Activated CD4-positive, alpha-beta memory T cell treated with anti-CD3 and anti-CD28 coated beads, Interleukin-2, amount 10 ng/mL, durations not matched to agents 7 days and 5 days (primary cell): ENCODE measurements at places on chromosomes 6 and 20.

DNA sequence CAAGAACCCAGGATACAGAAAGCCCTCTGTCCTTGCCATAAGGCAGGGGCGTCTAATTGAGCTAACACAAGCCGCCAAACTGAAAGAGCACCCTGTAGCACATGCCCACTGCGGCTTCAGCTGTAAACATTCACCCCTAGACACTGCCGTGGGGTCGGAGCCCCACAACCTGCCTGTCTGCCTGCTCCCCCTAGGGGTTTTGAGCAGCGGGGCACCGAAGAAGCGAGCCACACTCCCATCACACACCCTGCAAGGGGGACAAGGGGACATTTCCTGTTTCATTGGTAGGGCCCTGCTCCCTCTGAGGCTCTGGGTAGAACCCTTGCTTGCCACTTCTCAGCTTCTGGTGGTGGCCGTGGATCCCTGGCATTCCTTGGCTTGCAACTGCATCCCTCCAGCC lies 45.2 kb upstream of the BCLAF1 start:
- H3K4me1 ChIP-seq, result no peaks in the 10 kb centered on the region
- H3K27me3 ChIP-seq, result peaks cover 1% of the 10 kb centered on the region
- no peaks in the 10 kb centered on the region for H3K36me3 ChIP-seq
- no peak overlapping the region for H3K27ac ChIP-seq

GRCh38 chr20:46351357-46352058 lies 43.2 kb upstream of the CDH22 start:
- H3K27ac ChIP-seq, result no peak overlapping the region
- H3K27me3 ChIP-seq, result no peaks in the 10 kb centered on the region
- H3K4me3 ChIP-seq, result no peak overlapping the region
- no peak for DNase-seq
- H3K36me3 ChIP-seq, result peaks cover 23% of the 10 kb centered on the region

DNA sequence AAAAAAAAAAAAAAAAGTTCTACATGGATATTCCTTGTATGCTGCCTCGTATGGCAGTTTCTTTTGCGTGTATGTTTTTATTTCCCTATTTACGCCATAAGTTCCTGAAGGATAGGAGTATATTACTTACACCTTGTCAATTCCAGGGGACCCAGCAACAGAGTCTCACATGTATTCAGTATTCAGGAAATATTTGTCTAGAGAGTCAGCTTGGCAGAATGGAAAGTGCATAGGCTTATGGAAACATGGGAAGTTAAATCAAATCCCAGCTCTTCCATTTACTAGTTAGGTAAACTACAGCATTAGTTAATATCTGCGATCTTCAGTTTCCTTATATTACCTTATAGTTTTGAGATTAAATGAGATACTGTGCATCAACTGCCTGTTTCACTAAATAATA lies 51.1 kb upstream of the SLC22A16 start:
- peaks cover 24% of the 10 kb centered on the region for H3K4me1 ChIP-seq
- no peaks in the 10 kb centered on the region for H3K36me3 ChIP-seq
- DNase-seq, result no peak
- H3K27ac ChIP-seq, result no peak overlapping the region
- H3K27me3 ChIP-seq, result no peaks in the 10 kb centered on the region

GRCh38 chr6:75824160-75824559 lies 75.1 kb downstream of the MYO6 start:
- no peak for DNase-seq
- H3K27ac ChIP-seq, result no peak overlapping the region
- no peaks in the 10 kb centered on the region for H3K36me3 ChIP-seq
- no peak overlapping the region for H3K4me3 ChIP-seq
- H3K4me1 ChIP-seq, result no peaks in the 10 kb centered on the region

- no peaks in the 10 kb centered on the region for H3K27me3 ChIP-seq
- H3K27ac ChIP-seq, result peak overlapping the region; percentile 96
- peaks cover 46% of the 10 kb centered on the region for H3K4me1 ChIP-seq
- peaks cover 4% of the 10 kb centered on the region for H3K36me3 ChIP-seq
These were observed 112.4 kb upstream of the ZNF217 start for GRCh38 chr20:53706008-53706465.

- H3K4me1 ChIP-seq, result no peaks in the 10 kb centered on the region
- no peak for DNase-seq
- H3K4me3 ChIP-seq, result no peak overlapping the region
- H3K27ac ChIP-seq, result no peak overlapping the region
- H3K36me3 ChIP-seq, result no peaks in the 10 kb centered on the region
These were observed 202.0 kb downstream of the WDR27 start for GRCh38 chr6:169499848-169500247.

DNA sequence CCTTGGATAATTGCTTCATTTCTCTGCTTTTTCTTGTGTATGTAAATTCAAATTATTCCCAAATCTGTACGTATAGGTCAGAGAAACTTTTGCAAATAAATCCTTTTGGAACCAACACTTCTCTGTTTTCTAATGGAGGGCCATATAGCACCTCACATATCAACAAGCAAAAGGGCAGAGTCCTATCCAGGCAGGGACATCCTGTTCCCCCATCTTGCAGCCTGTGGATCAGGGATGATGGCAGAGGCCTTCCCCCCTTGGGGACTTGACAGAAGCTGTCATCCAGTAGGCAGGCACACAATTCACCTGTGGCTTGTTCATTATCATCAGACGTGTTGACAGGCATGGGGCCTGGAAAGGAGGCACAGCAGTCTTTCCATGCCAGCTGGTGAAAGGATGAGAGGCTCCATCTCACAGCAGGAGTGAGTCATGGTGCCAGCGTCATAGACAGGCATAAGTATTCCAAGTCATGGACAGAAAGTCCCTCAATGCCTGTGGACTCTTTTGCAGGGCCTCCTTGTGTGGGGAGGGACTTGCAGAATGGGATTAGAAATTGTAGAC lies 31.8 kb upstream of the PLEKHG1 start:
- no peaks in the 10 kb centered on the region for H3K4me1 ChIP-seq
- H3K36me3 ChIP-seq, result no peaks in the 10 kb centered on the region
- peaks cover 25% of the 10 kb centered on the region for H3K27me3 ChIP-seq
- H3K4me3 ChIP-seq, result no peak overlapping the region
- DNase-seq, result no peak

- H3K4me1 ChIP-seq, result peaks cover 51% of the 10 kb centered on the region
- H3K27me3 ChIP-seq, result peaks cover 12% of the 10 kb centered on the region
- no peak overlapping the region for H3K4me3 ChIP-seq
- no peak for DNase-seq
- no peak overlapping the region for H3K27ac ChIP-seq
These were observed 4.9 kb upstream of the PI16 start for GRCh38 chr6:36949636-36950035.

DNA sequence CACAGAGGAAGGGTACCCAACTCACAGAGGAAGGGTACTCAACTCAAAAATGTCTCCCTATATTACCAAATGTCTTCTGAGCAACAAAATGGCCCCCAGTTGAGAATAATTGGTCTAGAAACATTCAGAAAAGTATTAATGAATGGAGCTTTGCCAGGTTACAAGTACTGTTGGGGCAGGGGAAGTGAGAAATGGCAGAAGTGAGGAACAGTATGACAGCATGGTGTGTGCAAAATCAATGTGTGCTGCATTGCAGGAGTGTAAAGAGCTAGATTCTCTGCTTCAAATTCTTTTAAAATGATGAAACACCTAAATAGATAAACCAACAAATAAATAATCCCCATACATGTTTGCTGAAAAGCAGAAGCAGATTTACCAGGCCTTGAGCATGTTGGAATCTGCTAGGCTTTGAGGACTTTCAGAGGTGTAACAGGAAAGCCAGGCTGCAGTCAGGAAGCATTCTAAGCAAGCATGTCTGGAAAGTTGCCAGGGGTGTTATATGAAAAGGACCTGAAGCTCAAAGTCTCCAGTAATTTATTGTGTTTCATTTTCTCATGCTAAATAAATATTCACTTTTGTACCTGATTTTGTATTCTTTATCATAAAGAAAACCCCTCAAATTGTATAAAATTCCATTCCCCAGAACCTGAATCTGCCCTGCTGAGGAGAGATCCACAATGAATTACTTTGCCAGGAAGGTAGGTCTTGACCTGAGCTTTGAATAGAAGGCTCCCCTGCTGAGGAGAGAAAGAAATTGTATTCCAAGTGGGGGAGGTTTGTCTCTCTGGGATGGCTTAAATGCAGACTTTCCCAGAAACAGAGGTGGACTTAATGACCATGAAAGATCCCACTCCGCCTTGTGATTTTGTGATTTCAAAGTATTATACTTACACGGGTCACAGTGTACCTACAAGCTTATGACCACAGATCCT lies 265.0 kb upstream of the MARCKS start:
- H3K27ac ChIP-seq, result no peak overlapping the region
- H3K4me3 ChIP-seq, result no peak overlapping the region
- no peak for DNase-seq
- no peaks in the 10 kb centered on the region for H3K4me1 ChIP-seq
- no peaks in the 10 kb centered on the region for H3K36me3 ChIP-seq
